GM04504 (cell line): ENCODE measurements at places on chromosomes 1 and 21.

DNA sequence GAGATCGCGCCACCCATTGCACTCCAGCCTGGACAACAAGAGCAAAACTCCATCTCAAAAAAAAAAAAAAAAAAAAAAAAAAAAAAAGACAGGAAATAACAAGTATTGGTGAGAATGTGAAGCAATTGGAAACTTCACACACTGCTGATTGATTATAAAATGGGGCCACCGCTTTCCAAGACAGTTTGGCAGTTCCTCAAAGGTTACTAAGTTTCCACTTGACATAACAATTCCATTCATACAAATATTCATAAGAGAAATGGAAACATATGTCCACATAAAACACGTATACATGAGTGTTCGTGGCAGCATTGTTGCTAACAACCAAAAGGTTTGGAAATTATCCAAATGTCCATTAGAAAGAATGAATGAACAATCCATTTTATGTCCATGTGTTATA lies 26.3 kb downstream of the USP24 start:
- DNase-seq: no peak

GRCh38 chr1:153652805-153653500 lies 5.5 kb upstream of the SNAPIN start:
- no peak for DNase-seq

DNA sequence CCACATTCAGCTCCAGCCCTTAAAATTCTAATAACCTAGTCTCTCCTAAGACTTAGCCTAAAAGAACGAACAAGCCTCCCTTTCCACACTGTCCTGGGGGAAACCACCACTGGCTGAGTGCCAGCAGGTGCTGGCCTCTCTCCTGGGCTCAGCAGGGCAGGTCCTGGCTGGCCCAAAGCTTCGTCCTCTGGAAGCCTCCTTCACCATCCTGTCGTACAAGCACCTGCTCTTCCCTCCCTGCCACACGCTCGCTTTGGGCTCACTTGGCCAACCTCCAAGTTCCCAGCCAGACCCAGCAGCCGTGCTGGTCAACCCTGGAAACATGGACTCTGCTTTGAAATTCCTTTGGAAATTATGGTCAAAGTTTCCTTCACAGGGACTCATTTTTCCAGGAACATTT lies 58.2 kb upstream of the SLC25A33 start:
- no peak for DNase-seq

DNA sequence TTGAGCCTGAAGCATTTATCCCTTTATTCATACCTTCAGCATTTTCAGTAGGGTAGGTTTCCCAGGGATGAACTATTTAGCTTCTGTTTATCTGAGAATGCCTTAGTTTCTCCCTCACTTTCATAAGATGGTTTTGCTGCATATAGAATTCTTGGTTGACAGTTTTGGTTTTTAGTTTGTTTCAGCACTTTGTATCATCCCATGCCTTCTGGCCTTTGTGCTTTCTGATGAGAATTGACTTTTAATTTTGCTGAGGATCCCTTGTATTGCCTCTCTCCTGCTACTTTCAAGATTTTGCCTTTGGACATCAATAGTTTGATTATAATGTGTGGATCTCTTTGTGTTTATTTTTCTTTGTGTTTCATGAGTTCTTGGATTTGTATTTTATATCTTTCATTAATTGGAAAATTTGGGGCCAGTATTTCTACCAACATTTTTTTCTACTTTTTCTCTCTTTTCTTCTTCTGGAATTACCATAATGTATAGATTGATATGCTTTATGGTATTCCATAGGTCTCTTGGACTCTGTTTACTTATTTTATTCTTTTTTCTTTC lies 236.6 kb downstream of the LBR start:
- DNase-seq: no peak

- no peak for DNase-seq
Measured at GRCh38 chr1:181089676-181090544, 1.4 kb downstream of the IER5 start.

GRCh38 chr1:11741919-11742558 lies 6.1 kb downstream of the AGTRAP start:
- DNase-seq: no peak

DNA sequence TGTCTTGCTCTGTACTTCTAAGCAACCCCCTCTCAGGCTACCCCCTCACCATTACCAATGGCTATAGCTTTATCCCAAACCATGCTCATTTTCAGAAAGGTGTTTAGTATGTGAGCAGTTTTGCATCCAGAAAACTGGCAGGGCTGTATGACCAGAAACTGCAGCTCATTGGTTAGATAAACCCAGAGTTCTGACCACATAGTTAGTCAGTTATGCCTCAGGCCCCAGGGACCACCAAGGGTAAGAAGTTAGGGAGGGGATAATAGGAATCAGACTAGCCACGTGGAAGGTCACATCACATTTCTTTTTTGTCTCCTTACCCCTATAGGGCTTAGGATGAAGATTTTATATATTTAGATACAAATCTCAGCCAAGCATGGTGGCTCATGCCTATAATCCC lies 1.2 kb downstream of the ITGA10 start:
- no peak for DNase-seq

- no peak for DNase-seq
Measured at GRCh38 chr1:2956576-2956975, 64.7 kb upstream of the ACTRT2 start.

DNA sequence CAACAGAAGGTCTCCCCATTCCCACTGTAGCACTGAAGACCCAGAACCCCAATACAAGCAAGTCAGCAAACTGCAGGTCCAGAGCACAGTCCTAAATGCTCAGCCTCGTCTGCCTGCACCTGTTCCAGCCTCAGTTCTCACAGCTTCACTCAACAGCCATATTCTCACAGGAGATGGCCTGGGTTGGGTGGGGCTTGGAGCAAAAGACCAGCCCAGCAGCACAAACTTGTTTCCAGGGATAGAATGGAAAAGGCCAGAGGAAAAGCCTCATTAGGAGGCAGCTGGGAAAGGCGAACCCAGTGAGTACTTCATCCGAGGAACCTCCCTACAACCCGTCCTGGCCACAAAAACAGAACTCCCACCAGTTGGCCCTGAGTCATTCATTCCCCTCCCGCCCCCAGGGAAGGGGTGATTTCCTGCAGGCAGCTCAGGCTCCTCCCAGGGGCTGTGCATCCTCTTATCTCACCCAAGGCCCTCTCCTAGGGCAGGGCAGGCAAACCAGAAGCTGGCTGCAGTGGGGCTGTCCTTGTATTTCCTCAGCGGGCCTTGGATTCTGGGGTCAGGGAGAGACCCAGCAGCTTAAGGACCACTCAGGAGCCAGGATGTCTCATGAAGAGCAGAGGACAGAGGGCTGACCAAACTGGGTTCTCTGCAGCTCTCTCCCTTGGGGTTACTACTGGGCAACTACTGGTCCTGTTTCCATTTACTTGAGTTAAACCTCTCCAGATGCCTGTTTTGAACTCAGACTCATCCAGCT lies 7.4 kb upstream of the MPL start:
- peak; percentile 22 for DNase-seq

DNA sequence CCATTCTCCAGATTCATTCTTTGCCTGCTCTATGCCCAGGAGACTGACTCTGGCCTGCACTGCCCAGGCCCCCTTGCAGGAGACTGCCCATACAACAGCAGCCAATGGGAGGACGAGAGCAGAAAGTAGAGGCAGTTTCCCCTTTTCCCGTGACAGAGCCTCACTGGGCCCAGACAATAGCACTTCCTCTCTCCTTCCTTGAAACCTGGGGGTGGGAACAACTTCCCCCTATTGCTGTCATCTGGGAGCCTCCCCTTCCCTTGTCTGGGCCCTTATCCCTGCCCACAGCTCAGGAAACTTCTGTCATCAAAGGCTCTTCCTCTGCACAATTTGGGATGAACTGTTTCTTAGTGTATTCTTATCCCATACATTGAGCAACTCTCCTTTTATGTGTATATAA lies 60.8 kb upstream of the KCNJ15 start:
- no peak for DNase-seq

- no peak for DNase-seq
Measured at GRCh38 chr21:43006874-43007208, 32.5 kb downstream of the PKNOX1 start.

DNA sequence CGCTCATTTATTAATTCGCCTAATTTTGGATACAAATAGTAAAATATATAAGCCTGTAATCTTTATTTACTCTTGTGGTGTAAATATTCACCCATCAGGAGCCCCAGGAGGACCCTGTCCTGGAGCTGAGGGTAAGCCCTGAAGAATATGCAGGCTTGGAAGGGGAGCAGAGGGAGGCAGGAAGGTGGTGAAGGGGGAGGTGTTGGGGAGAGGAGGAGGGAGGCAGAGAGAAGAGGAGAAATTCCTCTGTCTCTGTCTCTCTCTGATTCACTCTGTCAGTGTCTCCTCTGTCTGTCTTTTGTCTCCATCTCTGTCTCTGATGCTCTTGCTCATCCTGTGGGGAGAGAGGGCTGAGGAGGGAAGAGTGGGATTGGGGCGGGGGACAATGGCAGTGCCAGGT lies 2.8 kb upstream of the C4BPB start:
- DNase-seq: no peak

GRCh38 chr1:69433073-69433472 lies 134.6 kb upstream of the LRRC7 start:
- no peak for DNase-seq

DNA sequence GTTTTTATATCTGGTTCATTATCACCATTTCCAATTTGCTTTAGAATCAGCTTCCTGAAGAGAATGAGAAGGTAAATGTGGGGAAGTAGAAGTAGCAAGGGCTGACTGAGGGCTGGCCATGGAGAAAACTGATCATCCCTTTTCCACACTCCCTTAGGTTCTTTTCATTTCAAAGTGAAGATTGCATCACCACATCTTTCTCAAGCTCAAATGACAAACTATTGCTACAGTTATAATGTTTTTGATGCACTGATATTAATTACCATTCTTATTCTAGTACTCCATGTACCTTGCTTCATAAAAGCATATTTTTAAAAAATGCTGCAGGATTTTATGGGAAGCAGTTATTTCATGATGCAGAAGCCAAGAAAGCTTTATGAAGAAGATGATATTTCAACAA lies 7.9 kb upstream of the AK5 start:
- no peak for DNase-seq

- DNase-seq: no peak
Measured at GRCh38 chr1:203453016-203453415, 22.6 kb upstream of the PRELP start.

DNA sequence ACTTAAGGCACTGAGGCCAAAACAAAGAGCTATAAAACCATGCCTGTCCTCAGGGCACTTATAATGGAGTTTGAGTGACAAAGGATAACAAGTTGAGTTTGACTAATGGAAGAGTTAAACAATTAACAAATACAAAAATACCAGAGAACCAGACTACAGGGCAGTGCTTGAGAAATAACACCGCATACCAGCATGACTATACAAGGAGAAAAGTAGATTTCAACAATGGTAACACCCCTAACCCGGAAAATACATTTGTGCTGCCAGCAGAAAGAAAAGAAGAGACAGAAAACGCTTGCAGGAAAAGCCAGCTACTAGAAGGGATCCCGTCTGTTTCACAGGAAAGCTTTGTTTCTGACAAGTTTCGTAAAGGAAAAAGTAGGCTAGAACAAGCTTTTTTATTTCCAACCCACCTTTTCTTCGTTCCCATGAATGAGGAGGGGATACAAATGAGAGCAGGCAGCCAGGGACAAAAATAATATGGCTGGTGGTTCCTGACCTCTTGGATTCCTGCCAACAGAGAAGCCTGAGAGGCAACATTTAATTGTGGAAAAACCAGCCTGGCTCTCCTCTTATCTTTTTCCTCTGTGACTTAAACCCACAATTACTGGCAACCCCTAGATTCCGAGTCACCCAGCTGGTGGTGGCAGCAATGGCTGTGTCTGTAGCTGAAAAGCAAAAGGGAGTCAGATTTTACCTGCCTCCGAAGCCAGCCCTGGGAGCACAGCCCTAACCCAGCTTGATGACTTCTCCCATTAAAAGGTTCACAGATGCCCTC lies 56.5 kb downstream of the WLS start:
- DNase-seq: no peak

DNA sequence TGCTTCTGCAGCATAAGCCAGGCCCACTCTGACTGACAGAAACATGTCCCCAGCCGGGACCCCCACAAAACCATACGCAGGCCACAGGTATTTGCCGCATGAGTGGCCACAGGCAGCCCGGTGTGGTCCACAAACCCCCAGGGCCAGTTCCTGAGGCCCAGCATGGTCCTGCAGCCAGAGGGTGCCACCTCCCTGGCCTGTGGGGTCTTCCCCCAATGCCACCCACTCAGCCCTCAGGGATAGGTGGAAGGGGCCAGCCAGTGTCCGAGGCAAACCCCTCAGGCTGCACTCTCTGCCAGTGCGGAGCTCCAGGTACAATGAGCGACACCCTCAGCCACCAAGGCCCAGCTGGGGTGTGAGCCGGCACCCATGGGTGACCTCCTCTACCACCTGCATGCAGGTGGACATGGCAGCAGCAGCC lies 43.5 kb downstream of the UBE2G2 start:
- no peak for DNase-seq

DNA sequence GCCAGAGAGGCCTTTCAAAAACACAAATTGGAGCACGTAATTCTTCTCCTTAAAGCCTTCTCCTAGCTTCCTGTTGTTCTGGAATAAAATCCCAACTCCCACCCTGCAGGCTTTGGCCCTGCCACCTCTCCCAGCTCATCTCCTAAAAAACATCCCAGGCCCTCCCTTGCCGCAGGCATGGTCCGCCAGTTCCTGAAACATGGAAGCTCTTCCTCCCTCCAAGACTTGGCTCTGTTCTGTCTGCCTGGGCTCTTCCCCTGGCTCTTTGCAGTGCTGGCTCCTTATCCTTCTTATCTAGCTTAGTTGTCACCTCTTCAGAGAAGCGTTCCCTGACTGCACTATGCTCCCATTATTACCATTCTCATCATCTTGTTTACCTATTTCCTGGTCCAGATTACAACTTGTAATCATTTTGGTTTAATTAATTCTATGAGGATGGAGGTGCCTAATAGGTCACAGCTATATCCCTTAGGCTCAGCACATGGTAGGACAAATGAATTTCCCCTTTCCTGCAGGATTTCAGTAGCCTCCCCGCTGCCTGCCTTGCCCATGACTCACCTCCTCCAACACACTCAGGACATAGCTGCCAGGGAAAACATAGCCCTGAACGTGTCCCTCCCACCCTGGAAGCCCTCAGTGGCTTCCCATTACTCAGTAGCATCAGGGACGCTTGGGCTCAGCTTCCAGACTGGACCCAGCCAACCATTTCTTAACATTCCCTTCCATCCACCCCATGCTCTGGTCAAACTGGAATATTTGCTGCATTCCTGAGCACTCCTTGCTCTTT lies 15.7 kb upstream of the IGSF21 start:
- no peak for DNase-seq

GRCh38 chr1:211915924-211916323 lies 85.4 kb upstream of the LPGAT1 start:
- DNase-seq: no peak

DNA sequence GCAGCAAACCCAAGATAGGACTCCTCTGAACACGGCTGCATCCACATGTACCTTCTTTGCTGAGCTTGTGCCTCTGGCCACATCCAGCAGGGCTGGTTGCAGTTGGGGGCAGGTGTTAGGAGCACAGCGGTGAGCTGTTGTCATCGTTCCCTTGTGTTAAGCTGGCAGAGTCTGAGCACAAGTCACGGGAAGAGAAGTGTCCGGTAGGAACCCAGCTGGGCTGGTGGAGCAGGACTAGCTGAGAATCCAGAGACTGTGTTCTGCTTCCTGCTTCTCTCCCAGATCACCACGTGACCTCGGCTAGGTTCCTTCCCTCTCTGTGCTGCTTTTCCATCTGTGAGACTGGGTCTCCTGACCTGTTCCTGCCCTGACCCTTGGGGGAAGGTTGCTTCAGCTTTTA lies 105.1 kb downstream of the PCBP3 start:
- no peak for DNase-seq

GRCh38 chr1:202187041-202187671 lies 6.4 kb upstream of the LGR6 start:
- DNase-seq: no peak

- DNase-seq: no peak
Measured at GRCh38 chr1:192927496-192927895, 118.7 kb downstream of the RGS2 start.

- DNase-seq: no peak
Measured at GRCh38 chr1:24411963-24412362, 1.6 kb downstream of the STPG1 start.
